Fibroblast of lung (primary cell): ENCODE measurements at places on chromosomes 13 and 19.

DNA sequence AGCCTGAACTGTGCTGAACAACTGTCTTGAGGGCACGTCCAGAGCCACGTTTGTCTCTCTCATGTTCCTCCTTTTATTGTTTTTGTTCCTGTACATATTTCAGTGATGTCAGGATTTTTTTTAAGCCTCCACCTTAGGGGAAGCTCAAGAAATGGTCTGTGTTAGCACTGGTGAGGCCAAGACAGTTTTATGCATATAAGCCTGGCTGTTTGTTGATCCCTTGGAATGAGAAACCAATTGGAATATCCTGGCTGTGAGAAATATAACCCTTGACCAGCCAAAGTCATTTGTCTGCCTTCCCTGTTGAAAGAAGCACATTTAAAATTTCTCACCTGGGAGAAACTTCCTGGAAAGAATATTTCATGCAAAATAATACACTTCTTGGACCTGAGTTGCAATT, 115.8 kb downstream of the DNAJC15 start:
- DNase-seq, result no peak

GRCh38 chr19:31804668-31805067, 455.4 kb upstream of the TSHZ3 start:
- no peak for DNase-seq

- peak; percentile 64 for DNase-seq
These were observed 33.6 kb upstream of the NANOS3 start for GRCh38 chr19:13843104-13843921.

- DNase-seq, result no peak
These were observed 10.3 kb upstream of the SLC7A10 start for GRCh38 chr19:33235996-33236350.

DNA sequence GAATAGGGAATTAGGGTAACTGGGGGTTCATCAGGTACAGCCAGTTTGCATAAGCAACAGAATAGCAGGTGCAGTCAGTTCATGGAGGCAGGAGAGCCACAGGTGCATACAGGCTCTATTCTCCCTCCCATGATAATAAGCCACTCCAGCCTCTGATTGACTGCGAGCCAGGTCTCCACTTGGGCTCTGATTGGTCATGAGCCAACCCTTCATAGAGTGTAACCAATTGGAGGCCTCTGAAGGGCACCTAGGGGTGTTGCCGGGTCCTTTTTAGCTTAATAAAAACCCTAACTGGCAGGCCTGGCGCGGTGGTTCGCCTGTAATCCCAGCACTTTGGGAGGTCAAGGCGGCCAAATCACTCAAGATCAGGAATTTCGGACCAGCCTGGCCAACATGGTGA, 8.7 kb upstream of the CKM start:
- no peak for DNase-seq

DNA sequence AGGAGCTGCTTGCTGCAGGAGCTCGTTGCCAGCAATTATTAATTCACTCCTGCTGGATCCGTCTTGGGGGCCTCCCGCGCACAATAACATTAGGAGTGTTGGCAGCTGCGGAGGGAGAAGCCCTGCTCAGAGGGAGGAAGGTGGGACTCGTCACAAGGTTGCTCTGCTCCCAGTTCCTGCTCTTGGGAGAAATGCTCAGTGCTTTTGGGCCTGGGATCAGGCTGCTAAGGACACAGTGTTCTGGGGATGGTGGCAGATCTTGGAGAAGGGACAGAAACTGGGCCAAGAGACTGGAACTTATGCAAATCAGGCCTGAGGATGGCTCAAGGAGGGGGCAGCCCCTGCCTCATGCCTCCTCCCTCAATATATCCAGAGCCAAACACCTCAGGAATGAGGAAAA, 78.9 kb upstream of the OLFM4 start:
- DNase-seq, result no peak

GRCh38 chr13:71368336-71368735, 498.7 kb downstream of the DACH1 start:
- no peak for DNase-seq

- no peak for DNase-seq
These were observed 12.1 kb downstream of the FUT6 start for GRCh38 chr19:5827342-5827890.

DNA sequence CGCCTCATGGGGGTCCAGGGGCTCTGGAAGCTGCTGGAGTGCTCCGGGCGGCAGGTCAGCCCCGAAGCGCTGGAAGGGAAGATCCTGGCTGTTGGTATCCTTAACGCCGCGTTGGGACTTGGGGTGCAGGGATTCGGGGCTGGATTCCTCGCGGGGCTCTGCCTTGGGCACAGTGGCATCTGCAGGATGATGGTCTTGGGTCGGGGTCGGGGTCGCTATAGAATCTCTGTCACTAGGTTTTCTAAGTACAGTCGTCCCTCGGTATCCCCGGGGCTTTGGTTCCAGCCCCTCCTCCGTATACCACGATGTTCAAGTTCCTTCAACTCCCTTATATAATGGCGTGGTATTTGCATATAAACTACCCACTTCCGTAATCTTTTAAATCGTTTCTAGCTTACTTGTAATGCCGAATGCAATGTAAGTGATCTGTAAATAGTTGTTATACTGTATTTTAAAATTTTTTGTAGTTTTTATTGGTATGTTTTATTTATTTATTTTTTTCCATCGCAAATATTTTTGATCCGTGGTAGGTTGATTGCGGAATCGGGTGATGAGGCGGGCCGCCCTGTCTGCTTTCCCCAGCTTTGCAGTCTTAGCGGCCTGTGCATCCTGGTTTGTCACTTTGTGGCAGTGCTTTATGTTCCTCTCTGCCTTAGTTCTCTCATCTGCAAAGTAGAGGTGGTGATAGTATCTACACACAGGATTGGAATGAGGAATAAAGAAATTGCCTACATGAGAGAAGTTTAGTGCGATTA, 606 bp downstream of the ERCC5 start:
- peak; percentile 41 for DNase-seq

DNA sequence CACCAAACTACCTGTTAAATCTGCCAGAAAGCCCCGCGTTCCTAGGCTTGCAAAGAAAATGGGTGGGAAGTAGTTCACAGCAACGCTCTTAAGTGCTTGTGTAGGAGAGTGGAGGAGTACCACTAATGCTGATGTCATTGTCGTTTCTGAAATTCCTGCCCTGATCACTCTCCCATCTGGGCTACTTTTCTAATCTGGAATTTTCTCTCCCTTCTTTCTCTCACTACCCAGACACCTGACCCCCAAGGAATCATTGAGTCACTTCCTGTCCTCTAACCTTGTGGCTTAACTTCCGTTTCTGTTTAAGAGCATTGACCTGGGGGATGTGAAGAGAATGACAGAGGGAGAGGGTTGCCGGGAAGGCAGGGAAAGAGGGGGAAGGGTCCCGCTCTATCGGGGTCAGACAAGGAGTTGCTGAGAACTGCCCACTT, 98.7 kb downstream of the STARD13 start:
- DNase-seq, result no peak

DNA sequence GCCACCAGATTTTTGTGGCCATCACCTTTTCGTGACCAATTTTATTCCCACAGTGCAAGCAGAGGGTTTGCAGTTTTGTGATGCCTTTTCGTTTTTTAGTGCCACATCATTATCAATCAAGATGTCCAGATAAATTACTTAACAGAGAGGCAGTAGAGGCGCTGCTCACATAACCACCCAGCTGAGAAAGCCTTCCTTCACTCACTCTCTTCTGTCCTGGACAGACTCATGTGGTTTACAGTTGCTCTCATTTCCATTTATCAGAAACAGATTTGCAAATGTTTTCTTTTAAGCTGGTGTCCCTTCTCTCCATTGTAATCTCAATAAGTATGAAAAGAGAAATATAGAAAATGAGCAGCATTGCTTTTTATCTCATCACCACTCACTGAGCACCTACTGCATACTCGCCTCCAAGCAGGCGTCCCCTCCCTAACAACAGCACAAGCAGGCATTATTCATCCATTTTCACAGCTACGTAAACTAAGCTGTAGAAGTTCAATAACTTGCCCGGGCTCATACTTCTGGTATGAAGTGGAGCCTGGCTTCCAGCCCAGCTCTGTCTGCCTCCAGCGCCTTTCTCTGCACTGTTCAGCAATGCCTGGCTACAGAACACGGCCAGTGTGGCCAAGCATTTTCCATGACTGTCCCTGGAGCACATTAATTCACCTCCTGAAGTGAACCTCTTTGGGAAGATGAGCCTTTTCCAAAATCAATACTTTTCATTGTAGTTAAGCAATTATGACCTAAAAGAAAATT, 34.6 kb upstream of the KATNAL1 start:
- peak; percentile 96 for DNase-seq

DNA sequence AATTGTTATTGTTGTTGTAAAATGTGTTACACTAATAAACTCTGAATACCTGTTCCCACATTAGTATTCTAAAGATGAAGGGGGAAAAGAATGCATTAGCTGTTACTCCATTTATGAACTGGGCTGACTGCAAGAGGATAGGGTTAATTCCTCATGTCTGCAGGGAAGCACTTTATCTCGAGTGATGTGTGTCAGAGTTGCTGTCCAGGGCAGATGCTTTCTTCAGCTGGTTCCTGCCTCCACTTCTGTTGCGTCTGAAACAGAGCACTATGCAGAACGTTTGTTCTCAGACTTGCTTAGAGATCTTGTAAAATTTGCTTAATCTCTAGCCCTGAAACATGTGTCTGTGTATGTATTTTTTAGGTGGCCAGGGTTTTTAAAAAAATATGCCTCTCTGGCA, 318.8 kb downstream of the SPRY2 start:
- no peak for DNase-seq

DNA sequence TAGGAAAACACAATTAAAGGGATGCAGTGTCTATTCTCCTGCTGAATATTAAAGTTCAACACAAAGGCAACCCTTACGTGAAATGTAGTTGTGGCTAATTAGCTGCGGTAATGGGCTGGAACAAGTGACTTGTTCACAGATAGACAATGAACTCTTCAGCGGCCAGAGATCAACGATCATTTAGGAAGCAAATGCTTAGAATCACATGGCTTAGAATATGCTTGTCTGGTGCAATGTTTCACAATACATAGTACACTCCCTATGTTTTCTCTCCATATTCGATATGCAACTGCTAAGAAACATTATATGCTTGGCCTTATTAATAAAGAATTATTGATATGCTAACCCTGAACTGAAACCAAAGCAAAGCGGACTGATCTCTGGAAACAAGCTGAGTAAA, 25.7 kb upstream of the MTUS2 start:
- DNase-seq, result no peak

DNA sequence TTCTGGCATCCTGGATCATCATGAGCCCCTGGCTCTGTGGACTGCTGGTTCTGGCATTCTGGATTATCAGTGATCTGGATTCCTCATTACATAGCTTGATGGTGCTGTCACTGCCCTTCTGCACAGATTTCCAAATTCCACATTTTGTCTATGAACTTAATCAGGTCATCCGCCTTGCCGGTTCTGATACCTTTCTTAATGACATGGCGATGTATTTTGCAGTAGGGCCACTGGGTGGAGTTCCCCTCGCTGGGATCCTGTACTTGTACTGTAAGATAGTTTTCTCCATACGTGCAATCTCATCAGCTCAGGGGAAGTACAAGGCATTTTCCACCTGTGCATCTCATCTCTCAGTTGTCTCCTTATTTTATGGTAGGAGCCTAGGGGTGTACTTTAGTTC, 24.4 kb upstream of the OR7C2 start:
- DNase-seq, result no peak

- DNase-seq, result no peak
These were observed 55.7 kb downstream of the SERP2 start for GRCh38 chr13:44429311-44429710.
